ENCODE measurements at places on chromosomes 5 and 9.

GRCh38 chr5:167903659-167904058, 387.8 kb upstream of the WWC1 start:
- DNase-seq, result no peak

DNA sequence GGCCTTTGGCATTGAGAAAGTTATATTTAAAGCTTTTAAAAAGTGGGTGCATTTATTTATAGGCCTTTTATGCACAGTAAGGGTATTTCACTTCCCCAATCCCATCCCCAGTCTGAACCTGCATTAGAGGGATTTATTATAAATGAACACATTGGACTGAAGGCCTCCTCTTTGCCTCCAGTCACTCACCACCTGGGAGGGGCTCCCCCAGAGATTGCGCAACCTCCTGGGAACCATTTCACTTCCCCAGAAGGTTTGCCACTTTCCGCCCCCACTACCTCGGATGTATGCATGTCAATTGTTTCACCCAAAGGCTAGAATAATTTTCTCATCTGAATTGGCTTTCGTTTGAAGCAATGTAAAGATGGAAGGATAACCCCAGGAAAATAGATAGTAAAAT, 29.8 kb upstream of the VCAN start:
- DNase-seq, result no peak

DNA sequence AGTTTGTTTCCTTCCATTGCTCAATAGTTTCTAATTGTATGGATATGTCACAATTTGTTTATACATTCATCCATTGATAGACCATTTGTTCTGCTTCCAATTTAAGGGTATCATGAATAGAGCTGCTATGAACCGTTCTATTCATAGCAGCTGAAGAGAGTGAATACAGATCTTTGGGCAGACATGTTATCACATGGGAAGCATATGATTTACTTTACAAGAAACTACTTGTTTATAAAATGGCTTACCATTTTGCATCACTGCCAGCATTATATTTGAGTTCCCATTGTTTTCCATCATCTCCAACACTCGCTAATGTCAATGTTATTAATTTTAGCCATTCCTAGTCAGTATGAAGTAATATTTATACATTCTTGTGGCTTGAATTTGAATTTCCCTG, 549.0 kb downstream of the MAT2B start:
- DNase-seq, result no peak

DNA sequence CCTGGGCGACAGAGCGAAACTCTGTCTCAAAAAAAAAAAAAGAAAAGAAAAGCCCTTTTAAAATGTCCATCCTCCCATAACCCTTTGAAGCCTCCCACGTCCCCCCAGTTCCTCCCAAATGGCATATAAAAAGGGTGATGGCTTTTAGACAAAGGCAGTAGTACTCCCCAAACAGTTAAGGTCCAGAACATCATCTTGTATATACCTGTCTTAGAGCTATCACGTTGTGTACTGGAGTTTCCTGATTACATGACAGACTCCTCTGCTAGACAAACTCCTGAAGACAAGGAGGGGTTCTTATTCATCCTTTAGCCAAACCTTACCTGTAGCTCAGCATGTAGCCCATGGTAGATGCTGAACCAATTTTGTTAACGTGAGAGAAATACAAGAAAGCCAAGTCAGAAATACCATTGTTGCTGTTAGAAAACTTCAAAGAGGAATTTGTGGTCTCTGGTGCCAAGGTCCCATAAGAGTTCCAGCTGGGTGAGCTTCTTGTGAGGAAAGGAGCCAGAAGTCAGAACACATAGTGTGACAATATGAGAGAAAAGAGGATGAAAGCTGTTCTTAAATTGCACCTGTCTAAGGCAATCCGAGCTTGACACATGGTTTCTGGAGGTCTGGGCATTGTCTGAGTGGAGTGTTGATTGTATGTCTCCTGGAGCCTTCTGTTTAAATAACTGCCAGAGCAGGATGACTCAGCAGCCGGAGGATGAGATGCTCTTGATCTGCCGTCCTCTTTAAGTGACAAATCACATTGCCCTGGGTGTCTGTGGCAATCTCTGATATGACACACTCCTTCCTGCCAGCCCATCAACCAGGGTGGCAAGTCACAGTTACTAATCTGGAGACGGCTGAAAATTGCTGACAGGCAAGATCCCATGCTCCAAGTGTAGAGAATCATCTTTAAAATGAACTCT, 69.1 kb downstream of the ARRDC3 start:
- DNase-seq, result peak; percentile 67

DNA sequence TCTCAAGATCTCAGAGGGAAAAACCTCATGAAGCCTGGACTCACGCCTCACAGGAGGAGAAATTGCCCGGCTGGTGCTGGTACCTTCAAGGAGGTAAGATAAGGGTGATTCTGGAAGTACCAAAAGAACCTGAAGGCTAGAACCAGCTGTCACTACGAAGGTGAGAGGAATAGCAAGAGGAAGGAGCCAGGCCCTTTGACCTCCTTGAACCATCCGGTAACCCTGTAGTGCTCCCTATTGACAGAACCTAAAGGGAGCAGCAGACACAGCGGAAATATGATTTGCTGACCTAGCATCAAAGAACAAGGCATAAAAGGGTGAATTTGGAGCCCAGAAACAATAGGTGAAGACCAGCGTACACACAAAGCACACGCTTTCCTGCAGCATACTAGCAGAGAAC, 92.2 kb downstream of the DOCK8 start:
- no peak for DNase-seq

DNA sequence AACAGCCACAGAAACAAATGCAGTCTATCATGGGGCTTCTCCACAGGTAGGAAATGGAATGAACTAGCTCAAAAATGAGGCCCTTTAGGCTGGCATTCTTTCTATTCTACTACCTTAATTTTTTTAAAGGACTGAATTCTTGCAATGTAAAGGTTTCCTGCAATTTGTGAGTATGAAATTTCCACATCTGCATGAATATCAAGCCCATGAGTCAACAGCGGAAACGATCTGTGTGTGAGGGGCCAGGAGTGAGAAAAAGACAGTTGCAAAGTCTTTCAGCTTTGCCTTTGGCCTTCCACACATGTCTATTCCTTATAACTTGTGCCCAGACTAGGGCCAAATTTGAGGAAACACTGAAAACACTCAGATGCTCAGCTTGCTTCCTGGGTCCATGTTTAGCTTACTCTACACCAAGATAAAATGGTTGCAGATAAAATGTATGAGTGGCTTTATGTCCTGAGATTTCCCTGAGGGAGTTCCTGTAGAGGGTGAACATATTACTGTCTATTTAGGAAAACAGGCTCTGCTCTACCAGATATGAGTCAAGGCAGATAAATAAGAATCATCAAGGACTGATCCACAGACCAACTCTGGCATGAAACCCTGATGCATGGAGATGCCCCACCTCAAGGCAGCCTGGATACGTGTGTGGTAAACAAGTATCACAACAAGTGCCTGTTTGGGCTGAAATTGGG, 46.5 kb downstream of the RETREG1 start:
- DNase-seq, result no peak

DNA sequence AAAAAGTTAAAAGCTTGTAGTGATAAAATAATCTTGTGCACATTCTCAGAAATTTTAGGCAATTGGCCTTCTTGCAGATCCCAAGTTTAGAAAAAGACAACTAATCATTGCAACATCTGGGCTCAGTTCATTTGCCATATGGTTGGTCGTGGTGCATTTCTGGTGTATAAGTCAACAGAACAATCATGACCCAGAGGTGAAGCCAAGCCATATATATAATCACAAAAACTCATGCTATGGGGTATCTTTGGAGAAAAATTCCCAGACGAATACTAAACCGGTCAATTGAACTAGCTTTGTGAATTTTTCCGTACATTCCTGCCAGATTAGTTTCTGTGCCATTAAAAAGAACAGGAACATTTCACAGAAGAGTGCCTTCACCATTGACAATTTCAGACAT, 50.3 kb downstream of the FYB1 start:
- no peak for DNase-seq

DNA sequence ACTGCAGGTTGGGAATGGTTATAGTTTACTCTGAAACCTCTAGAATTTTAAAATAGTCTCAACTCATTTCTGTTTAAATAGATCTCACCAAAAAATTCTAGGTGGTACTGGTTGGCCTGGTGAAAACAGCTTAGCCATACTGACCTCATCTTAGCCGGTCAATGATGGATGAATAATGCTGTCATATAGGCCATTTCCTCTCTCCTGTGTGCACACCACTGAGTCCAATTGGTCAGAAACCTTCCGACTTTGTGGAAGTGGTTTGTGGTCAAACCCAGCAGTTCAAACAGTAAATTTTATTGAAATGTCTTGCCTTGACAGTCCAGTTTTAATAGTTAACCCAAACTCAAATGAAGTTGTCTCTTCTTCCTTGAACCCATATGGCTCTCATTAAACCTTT, 98.6 kb downstream of the GIN1 start:
- DNase-seq, result no peak

DNA sequence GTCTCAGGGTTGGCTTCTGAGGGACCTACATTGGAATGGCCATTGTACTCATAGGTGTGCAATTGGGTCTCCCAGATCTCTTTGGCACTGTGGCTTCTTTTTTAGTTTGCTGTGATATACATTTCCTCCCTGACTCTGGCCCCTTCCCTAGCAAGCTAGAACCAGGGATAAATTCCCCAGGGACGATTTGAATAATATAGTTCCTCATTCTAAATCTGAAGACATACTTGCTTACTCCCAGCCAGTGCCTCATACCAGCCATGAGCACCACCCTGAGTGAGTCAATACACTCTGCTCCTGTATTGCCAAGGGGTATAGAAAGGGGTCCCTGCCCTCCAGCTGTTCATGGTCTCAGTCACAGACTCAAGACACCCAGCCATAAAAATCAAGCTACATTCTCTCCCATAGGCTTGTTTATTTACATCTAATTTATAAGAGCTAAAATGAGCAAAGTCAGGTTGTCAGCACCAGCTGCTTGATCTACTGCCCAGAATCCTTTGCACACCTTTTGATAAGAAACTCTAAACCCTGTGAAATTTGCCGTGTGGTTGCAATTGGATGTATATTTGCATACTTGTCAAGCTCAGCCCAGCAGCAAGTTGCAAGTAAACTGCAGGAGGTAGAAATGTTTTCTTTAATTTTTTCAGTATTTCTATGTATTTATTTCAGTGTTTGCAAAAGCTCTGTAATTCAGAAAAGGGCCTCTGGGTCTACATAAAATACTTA, 219.9 kb upstream of the IRX1 start:
- no peak for DNase-seq

GRCh38 chr9:90343991-90344390, 298.6 kb downstream of the DIRAS2 start:
- no peak for DNase-seq

DNA sequence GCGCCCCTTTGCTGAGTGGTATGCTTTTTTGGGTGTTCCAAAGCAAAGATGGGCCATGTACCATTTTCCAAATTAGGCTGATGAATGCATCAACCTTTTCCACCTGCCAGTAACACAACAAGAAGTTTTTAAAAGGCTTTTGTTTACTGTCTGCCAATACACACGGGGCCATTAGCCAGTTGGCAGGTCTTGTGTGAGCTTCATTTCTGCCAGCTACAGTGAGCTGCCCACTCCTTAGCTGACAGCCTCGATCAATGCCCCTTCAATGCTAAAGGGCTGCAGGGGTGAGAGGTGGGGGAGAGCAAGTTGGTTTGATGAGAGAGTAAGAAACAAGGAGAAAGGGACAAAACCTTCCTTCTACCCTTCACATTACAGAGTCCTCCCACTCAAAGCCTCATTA, 128.7 kb downstream of the C5orf15 start:
- DNase-seq, result no peak

- no peak for DNase-seq
Measured at GRCh38 chr9:123276551-123276950, 8.2 kb upstream of the STRBP start.

DNA sequence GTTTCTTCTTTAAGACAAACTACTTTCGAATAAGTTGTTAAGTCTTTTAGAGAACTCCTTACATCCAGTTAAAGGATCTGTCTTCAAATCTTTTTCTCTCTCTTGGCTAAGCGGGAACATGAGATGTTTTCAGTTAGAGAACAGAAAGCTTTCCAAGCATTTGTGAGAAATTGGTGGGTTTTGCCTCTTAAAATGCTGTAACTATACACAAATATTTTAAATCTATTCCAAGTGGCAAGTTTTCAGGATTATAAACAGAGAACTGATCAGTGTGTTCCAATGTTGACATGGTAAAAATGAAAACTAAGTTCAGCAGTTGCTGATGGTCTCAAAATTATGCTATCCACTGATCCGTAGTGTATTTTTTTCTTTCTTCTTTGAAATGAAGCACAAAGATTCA, 100.4 kb downstream of the EBF1 start:
- no peak for DNase-seq

GRCh38 chr9:114170771-114171461, 15.6 kb downstream of the COL27A1 start:
- no peak for DNase-seq

- no peak for DNase-seq
Measured at GRCh38 chr5:60526336-60526875, 173.6 kb downstream of the DEPDC1B start.

GRCh38 chr9:8751406-8751930, 951.9 kb upstream of the DMAC1 start:
- DNase-seq, result no peak

- DNase-seq, result no peak
Measured at GRCh38 chr5:158055111-158055501, 196.2 kb upstream of the CLINT1 start.

- peak; percentile 7 for DNase-seq
Measured at GRCh38 chr9:5587024-5587423, 41.9 kb upstream of the RIC1 start.

GRCh38 chr5:101338226-101338625, 435.1 kb upstream of the ST8SIA4 start:
- DNase-seq, result no peak

DNA sequence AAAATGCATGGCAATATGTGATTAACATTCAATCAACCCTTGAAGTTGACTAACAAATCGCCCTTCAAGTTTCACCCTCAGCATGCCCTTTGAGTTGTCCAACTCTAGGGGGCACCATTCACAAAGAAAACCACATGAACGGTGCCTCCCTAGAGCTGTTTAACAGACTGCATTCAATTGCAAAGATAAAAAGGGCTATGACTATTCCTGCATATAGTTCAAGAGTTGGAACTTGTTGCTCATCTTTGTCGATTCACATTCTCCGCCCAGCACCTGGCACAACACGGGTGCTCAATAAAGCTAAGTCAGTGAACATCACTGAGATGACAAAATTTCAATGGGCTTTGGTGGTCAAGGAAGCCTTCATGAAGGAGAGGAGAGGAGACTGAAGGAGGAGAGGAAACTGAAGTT, 69.6 kb upstream of the SLC30A5 start:
- no peak for DNase-seq

DNA sequence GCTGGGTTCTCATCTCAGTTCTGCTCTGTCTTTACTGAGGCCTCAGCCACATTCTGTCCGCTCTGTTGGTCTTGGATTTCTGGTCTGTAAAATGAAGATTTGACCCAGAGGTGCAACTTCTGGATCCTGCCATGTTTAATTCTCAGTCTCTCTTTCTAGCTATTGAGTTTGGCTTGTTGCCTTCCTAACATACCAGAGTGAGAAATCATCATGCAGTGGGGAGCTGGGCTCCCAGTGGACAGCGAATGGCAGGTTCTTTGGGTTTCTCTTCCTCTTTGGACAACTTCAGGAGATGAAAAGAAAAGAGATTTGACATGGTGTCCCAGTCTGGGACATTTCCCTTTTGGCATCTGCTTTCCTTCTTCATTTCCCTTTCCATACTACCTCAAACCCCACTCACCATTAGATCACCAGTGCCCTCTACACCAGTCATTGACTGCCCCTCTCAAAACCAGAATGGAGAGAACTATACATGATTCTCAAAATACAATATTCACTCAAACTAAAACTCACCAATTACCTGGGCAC, 334.7 kb downstream of the ACTL7B start:
- no peak for DNase-seq

Data from stimulated activated CD8-positive, alpha-beta memory T cell treated with anti-CD3 and anti-CD28 coated beads, Interleukin-4, amount 100 ng/mL, for 24 hours (primary cell).